CD4-positive, alpha-beta T cell (primary cell): ENCODE measurements at places on chromosomes 2 and 18. TPM values are rescaled to one million over a fixed set of nuclear protein-coding genes. Genes with fewer than 3 reads are reported as not detected.

ACVR1C gene
- total RNA-seq, result 5.2 TPM

DNA sequence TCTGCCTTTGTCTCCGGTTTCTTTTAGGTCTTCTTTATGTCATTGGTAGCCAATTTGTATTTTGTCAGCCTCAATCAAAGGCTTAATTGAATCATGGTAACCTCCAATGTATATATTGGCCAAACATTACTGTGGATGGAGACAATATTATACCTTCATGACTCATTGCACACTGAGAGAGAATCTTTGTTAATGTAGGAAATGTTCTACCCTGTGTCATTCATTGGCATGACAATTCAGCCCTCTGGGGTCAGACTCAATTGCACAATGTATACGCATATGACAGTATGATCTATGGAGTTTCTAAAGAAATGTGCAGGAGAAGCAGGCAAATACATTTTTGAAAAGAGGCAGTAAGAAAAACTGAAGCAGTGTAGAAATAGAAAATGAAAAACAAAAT, 162.6 kb downstream of the PDE11A start:
- no peaks in the 10 kb centered on the region for H3K27me3 ChIP-seq
- no peaks in the 10 kb centered on the region for H3K36me3 ChIP-seq
- H3K4me1 ChIP-seq, result peaks cover 3% of the 10 kb centered on the region
- no peak overlapping the region for H3K4me3 ChIP-seq
- DNase-seq, result no peak

- H3K4me3 ChIP-seq, result no peak overlapping the region
- H3K4me1 ChIP-seq, result no peaks in the 10 kb centered on the region
- DNase-seq, result no peak
- H3K36me3 ChIP-seq, result no peaks in the 10 kb centered on the region
These were observed 112.8 kb downstream of the PHLPP1 start for GRCh38 chr18:62828091-62828640.

GRCh38 chr2:21217442-21217841, 93.7 kb downstream of the TDRD15 start:
- H3K4me3 ChIP-seq, result no peak overlapping the region
- H3K36me3 ChIP-seq, result no peaks in the 10 kb centered on the region
- no peaks in the 10 kb centered on the region for H3K27me3 ChIP-seq
- H3K4me1 ChIP-seq, result no peaks in the 10 kb centered on the region
- no peak for DNase-seq

DNA sequence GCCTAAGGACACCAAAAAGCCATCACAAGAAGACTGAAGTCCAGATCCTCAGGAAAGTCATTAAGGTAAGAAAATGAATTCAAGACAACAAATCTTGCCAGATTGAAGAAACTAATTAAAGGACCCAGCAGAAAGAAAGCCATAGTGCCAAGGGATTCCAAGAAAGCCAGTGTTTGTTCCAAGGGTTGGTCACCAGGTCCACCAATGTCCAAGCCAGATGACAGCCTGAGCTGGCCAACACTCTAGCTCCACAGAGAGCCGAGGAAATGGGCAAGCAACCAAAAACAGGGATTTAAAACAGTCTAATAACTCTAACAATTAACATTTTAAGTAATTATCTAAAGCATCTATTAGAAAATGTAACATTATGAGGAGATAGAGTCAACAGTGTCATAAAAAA, 49.2 kb downstream of the DNER start:
- no peak overlapping the region for H3K27ac ChIP-seq
- no peak overlapping the region for H3K4me3 ChIP-seq
- no peaks in the 10 kb centered on the region for H3K36me3 ChIP-seq
- no peaks in the 10 kb centered on the region for H3K4me1 ChIP-seq

DNA sequence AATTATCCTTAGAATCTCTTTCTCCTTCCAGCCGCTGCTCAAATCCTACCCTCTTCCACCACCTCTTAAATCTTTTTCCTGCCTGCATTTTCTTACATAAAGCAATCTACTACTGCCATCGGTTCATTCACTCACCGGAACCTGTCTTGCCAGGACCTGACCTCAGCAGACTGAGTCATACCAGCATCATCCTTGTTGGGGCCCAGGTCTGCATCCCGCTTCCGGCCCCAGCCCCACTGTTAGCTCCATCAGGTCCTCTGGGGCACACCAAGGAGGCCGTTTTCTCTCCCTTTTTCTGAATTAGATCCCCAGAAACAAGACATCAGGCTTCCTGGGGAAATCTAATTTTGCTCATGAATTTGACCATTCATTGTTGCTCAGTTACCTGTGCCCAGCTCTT, 42.7 kb upstream of the TGFA start:
- DNase-seq, result no peak
- H3K4me3 ChIP-seq, result no peak overlapping the region
- no peak overlapping the region for H3K27ac ChIP-seq
- no peaks in the 10 kb centered on the region for H3K4me1 ChIP-seq
- no peaks in the 10 kb centered on the region for H3K36me3 ChIP-seq
- no peaks in the 10 kb centered on the region for H3K27me3 ChIP-seq

DNA sequence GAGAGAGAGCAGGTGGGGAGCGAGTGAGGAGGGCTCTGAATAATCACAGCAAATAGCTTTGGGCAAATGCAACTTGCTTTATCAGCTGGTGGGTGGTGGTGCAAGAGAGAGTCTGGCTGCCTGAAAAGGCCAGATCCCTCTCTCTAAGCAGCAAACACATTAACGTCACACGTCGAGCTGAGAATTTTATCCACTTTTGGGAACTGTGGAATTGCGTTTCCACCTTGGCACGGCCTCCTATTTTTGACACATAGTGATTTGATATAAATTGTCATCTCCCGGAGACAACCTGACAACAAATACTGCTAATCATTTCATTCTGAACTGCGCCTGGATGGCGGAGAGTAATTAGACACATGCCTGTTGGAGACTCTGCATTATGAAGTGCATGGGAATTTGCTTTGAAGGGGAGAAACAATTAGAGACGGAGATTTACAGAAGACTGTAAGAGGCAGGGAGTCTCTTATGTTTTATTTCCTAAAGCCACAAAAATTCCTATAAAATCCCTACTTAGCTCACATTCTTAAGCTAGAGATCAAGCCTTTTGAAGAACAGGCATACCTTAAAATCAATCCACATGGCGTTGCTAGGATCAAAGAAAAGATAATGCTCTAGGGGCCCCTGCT, 634.1 kb downstream of the TDRD15 start:
- no peak overlapping the region for H3K4me3 ChIP-seq
- H3K27ac ChIP-seq, result no peak overlapping the region
- no peaks in the 10 kb centered on the region for H3K27me3 ChIP-seq

DPYSL5 gene
- not detected for total RNA-seq

GRCh38 chr2:104851291-104852089, 2.4 kb upstream of the POU3F3 start:
- no peak for DNase-seq
- no peaks in the 10 kb centered on the region for H3K36me3 ChIP-seq
- H3K4me3 ChIP-seq, result peak overlapping the region; percentile 14
- no peak overlapping the region for H3K27ac ChIP-seq
- H3K27me3 ChIP-seq, result peaks cover 84% of the 10 kb centered on the region

LINC00305 gene
- total RNA-seq, result not detected

- no peak overlapping the region for H3K4me3 ChIP-seq
- no peak overlapping the region for H3K27ac ChIP-seq
- peak; percentile 36 for DNase-seq
- no peaks in the 10 kb centered on the region for H3K36me3 ChIP-seq
- peaks cover 2% of the 10 kb centered on the region for H3K4me1 ChIP-seq
These were observed 18.1 kb upstream of the LCLAT1 start for GRCh38 chr2:30428827-30429461.
